ENCODE measurements at places on chromosomes 4 and X.

DNA sequence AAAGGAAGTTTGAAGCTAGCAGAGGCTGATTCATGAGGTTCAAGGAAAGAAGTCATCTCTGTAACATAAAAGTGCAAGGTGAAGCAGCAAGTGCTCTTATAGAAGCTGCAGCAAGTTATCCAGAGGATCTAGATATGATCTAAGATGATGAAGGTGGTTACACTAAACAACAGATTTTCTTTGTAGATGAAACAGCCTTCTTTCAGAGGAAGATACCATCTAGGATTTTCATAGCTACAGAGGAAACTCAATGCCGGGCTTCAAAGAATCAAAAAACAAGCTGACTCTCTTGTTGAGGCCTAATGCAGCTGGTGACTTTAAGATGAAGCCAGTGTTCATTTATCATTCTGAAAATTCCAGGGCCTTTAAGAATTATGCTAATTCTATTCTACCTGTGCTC, 28.8 kb downstream of the NR0B1 start:
- DNase-seq: no peak

- DNase-seq: no peak
Observed at GRCh38 chr4:38020386-38020785, 60.2 kb downstream of the PTTG2 start.

DNA sequence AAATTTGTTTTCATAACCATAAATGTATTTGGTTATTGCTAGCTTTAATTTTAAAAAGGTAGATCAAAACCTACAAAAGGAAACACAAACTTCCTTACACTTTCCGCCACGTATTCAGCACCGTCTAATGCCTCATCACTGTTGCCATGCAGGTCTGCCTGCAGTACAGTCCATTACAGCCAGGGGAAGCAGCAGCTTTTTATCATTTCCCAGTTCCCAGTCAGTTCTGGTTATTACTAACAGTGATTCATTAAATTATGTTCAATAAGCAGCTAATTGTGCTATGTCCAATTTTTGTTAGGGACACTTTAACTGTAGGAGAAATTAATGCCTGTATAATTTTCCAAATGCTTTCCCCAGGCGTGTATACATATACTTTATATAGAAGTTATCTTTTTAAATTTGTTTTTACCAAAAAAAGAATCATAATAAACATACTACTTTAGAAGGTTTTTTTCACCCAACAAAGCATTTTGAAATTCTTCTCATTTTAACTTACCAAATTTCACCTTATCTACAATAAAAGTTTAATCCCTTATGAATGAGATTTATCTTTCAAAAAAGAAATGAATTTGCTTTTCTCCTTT, 93.3 kb downstream of the ANXA3 start:
- peak; percentile 29 for DNase-seq

DNA sequence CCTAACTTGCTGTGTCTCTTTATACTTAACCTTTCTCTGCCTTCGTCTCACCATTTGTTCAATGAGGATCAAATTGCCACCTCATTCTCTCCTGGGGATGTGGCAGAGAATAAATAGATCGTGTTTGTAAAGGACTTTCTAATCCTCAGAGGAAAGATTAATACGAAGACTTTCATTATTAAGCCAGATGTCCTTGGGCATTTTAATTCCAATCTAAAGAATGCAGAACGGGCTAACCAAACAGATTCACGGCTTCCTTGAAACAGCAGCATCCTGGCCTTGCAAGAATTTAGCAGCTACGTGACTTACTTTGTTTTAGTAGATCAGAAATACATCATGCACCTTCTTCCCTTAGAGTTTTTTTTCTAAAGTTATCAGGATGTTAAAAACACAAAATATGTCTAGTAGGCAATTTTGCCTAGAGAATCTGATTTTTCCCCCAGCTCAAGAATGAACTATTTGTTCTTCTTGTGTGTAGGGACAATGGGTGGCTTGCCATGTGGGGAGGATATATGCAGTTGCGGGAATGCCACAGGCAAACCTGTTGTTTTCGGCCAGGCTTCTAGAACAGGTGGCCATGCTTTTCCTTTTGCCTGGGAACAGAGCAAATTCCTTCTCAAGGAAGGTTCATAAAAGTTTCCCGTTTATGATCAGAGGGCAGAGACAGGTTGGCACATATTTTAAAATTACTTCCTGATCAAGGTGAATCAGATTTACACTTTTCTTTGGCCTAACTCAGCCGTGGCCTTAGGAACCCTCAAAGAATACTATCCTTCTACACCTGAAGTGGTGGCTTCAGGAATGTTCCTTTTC, 3.0 kb downstream of the MID1 start:
- DNase-seq: no peak

- no peak for DNase-seq
Observed at GRCh38 chr4:105808750-105809041, 86.6 kb upstream of the NPNT start.

- no peak for DNase-seq
Observed at GRCh38 chr4:184147858-184148737, 69.6 kb downstream of the ENPP6 start.

GRCh38 chr4:140088323-140088967, 65.5 kb downstream of the MAML3 start:
- no peak for DNase-seq

DNA sequence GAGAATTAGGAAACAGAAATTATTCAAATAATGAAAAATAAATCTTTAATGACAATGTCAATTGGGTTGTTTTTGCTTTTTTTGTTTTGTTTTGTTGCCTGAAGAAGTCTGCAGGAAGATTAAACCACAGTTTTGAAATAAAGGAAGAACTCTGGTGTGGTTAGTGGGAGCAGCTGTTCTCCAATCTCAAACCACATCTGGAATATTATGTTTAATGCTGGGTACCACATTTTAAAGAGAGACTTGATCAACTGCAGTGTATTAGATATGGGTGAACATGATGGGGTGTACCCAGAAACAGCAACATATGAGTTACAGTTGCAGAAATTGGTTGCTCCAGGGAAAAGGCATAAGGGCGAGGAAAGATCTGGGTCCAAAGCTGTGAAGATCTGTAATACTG, 171.2 kb upstream of the RPL34 start:
- no peak for DNase-seq

GRCh38 chrX:9664224-9664623, 101.4 kb downstream of the GPR143 start:
- no peak for DNase-seq

DNA sequence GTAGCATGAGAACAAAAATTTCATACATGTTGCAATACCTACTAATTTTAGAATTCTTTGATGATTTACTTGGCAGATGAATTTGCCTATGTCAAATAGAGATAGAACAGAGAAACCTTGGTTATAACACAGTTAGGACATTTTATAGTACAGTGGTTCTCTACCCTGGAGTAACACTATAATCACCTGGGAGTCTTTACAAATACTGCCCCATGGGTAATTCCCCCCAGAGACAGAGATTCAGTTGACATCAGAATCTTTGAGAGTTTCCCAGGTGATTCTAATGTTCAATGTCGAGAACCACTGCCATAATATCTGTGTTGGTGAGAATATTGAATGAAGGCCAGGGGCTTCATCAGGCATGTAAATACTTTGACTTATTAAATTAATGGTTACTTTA, 401.3 kb upstream of the NDST4 start:
- no peak for DNase-seq

GRCh38 chrX:152276277-152276676, 137.9 kb upstream of the MAGEA10 start:
- no peak for DNase-seq

DNA sequence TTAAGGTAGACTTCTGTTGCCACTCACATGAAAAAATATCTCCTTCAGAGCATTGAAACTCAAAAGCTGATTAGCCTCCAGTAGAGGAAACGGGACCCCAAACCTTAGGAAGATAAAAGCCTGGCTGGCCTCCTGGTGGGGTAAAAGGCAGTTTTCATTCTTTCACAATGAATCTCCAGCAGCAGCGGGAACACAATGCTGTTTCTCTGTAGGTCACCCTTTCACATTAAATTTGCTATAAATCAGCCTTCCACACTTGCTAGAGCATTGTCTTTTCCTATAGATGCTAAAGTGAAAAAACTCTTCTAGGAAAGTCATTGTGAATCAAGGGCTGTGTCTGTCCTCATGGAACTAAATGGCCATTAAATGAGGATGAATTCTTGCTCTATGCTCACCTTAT, 207.3 kb upstream of the MAGEB2 start:
- no peak for DNase-seq

DNA sequence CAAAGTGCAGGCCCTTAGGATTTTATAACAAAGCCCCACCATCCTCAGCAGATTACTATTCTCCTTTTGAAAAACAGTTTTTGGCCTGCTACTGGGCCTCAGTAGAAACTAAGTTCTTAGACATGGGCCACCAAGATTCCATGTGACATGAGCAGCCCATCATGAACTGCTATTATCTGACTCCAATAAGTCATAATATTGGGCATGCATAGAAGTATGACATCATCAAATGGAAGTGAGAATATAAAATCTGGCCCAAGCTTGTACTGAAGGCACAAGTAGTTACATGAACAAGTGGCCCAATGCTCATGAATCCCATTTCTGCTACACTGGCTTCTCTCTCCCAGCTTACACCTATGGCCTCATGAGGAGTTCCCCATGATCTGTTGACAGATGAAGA, 404.8 kb downstream of the EPHA5 start:
- no peak for DNase-seq

GRCh38 chrX:39874202-39874816, 223.4 kb downstream of the BCOR start:
- peak; percentile 84 for DNase-seq

- no peak for DNase-seq
Observed at GRCh38 chr4:89661173-89661899, 175.6 kb downstream of the SNCA start.

- no peak for DNase-seq
Observed at GRCh38 chr4:142434519-142435224, 411.4 kb downstream of the INPP4B start.

- no peak for DNase-seq
Observed at GRCh38 chr4:101265816-101266172, 81.5 kb downstream of the PPP3CA start.

DNA sequence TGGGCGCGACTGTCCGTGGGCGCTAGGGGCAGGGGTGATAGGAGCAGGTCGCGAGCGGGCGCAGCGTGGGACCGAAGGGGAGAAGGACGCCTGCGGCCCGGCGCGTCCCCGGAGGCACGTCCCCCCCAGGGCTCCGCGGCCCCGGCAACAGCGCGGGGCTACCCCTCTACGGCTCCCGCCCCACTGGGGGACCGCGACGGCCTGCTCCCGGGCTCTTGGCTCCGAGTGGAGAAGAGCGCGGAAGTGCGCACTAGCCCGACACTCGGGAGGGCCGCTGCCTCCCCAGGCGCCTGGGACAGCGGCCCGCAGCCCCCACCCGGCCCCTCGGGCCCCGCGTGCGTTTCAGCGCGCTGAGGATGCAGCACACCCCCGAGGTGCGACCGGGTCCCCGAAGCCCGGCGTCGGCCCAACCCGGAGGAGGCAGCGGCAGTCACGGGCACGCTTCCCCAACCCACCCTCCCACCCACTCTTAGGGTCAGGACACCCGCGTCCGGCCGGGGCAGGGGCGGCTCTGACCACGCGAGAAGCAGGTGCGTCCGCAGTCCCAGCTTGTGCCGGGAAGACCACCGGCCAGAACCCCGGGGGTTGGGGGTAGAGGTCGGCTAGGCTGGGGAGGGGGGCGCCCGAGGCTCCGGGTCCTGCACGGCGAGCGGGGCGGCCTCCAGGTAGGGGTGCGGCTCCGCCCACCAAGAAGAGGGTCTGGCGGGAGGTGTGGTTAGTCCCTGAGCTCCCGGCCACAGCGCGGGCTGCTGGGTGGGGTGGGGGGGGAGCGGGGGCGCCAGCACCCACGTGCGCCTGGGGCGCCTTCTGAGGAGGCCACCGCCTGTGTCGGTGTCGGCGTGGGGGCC, 18.5 kb upstream of the NAT8L start:
- no peak for DNase-seq

DNA sequence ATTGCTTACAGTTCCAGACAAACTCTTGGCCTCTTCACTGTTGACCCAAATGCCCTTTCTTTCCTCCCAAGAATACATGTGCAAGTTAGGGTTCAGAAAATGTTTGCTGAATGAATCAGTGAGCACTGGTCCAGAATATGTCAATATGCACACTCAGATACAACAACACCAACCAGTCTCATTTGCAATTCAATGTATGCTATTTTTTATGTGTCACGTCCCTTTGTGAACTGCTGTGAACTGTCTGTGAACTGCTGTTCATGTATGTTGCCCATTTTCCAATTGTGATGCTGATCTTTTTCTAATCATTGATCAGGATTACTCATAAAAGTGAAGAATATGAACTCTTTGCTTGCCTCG, 17.8 kb downstream of the GAB3 start:
- no peak for DNase-seq

GRCh38 chr4:121773883-121774282, 8.9 kb upstream of the SMIM43 start:
- no peak for DNase-seq

DNA sequence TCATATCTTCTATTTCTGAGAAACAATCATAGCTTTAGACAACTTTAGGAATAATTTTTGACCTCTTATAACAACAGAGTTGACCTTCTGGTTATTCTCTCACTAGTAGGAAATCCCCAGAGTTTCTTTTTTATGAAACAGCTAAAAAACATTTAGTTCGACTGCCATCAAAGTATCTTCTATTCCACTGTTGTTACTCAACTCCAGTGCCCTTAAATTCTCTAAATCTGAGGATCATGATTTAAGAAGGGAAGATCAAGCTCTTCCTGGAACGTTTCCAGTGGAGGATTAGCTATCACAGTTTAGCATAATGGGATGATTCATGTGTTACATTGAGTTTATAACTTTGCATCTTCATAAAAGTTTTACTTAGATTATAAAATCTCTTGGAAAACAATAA, 134.9 kb upstream of the VEGFC start:
- DNase-seq: no peak

GRCh38 chrX:83829874-83830273, 31.1 kb upstream of the CYLC1 start:
- DNase-seq: no peak

GRCh38 chrX:93673056-93673868, at the start of gene NAP1L3:
TSS of gene NAP1L3 (minus strand) at chrX:93673578. CDS start at chrX:93673304, 274 bp downstream.
- DNase-seq: peak; percentile 63

DNA sequence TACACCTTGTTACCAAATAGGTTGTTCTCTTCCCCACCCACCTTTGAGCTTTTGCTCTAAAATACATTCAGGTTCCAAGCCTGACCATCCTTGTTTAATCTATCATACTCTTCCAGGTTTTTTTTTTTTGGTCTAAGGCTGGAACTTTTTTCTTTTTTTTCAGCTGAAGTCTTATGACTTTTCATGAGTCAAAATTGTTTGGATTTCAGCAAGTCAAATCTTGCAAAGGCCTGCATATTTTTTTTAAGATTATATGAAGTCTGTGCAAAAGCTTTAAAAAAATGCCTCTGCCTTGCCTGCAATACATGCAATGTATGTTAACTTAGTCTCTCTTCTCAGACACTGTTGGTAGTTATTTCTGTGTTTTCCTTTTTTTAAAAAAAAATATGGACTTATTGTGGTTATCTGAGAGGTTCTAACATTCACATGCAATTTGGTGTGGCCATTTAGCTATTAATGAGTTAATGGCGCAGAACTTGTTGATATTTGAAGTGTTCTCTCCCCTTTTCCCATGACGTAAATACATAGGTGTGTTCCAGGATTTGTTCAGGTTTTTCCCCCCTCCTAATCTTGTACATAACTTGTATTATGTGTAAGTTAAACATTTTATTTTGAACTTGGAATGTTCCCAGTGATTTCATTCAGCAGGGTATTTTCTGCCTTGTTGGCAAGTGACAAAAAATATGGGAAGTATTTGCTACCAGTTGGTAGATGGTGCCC, 58.7 kb downstream of the CCKAR start:
- no peak for DNase-seq
